ENCODE measurements at places on chromosomes 1 and 21. TPM values are rescaled to one million over a fixed set of nuclear protein-coding genes. Genes with fewer than 3 reads are reported as not detected.

The CD2 gene
- 651 TPM for total RNA-seq

The CRNN gene
- total RNA-seq, result not detected

The SPRR2A gene
- not detected for total RNA-seq

DNA sequence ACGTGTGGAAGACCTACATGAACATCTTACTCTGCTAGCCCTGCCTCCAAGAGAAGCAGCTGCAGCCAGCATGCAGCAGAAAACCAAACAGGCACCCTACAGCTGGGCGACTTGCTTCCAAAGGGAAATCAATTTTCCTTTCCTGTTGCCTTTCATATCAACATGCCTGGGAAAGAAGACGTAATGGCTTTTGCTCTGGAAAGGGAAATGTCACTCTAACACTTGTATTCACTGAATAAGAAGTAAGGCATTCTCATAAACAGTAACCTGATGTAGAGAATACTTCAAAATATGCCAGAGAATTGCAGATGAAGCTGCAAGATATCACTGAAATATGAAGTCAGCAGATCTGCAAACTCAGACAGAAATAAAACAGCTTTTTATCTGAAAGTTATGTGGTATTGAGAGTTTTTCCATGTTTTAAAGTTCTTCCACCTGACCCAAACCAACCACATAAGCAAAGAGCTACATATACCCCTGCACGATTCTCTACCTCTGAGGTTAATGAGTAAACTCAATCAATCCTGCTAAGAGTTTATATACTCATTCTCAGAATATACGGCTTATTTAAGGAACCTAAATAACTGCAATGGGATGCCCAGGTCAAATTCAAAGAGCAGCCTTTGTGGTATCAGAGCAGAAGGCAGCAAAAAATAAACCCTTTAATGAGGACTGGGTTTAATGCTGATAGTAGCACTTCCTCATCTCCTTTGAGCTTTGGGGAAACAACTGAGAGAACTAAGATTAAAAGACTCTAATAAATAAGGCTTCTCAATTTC lies 150.9 kb downstream of the RERE start:
- H3K27me3 ChIP-seq, result no peaks in the 10 kb centered on the region
- H3K27ac ChIP-seq, result peak overlapping the region; percentile 51
- H3K36me3 ChIP-seq, result peaks cover 2% of the 10 kb centered on the region
- no peak overlapping the region for H3K4me3 ChIP-seq
- no peak for DNase-seq

GRCh38 chr1:167718914-167719691 lies 2.7 kb upstream of the MPZL1 start:
- H3K27ac ChIP-seq, result peak overlapping the region; percentile 68
- peaks cover 2% of the 10 kb centered on the region for H3K36me3 ChIP-seq
- peak overlapping the region; percentile 24 for H3K4me3 ChIP-seq
- no peak for DNase-seq

- H3K4me1 ChIP-seq, result peaks cover 31% of the 10 kb centered on the region
- H3K27ac ChIP-seq, result no peak overlapping the region
- DNase-seq, result no peak
- no peak overlapping the region for H3K4me3 ChIP-seq
- no peaks in the 10 kb centered on the region for H3K27me3 ChIP-seq
Measured at GRCh38 chr21:45698493-45699184, 55.1 kb downstream of the PCBP3 start.

The KPRP gene
- not detected for total RNA-seq

The ZBTB18 gene
- 5.7 TPM for total RNA-seq

The C8B gene
- not detected for total RNA-seq

DNA sequence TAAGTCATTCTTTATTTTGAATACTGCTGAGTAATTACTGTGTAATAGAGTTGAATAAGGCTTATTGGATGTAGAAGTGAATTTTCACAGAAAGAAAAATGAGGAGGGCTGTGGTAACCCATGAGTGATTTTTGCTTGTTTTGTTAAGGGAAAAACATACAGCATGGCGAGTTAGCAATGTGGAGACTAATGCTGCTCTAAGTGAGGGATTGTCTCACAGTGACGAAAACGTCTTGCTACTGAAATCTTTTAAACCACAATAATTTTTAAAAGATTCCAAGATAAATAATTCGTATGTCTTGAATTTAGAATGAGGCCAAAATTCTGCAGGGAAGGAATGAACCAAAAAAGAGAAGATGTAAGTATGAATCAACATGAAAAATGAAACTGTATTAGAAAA lies 16.2 kb upstream of the PLA2G4A start:
- H3K4me3 ChIP-seq, result no peak overlapping the region
- DNase-seq, result no peak
- H3K4me1 ChIP-seq, result no peaks in the 10 kb centered on the region
- no peak overlapping the region for H3K27ac ChIP-seq
- no peaks in the 10 kb centered on the region for H3K36me3 ChIP-seq
- H3K27me3 ChIP-seq, result no peaks in the 10 kb centered on the region

The RGL1 gene
- 2.8 TPM for total RNA-seq

DNA sequence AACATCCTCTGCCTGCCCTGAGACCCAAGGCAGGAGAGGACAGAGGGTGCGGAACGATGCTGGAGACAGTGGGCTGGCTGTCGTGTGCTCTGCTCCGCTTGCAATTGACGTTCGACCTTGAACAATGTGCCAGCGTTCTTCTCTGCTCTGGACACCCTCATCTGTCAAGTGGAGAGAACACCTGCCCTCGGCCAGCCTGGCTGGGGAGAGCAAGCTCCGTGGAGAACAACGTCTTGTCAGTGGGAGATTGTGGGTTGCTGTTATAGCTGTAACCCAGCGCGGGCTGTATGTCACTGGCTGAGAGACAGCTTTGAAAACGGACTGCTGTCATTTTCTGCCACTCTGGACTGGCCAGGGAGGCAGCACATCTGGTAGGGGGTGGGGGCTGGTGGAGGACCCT lies 14.7 kb downstream of the KIAA1614 start:
- H3K4me1 ChIP-seq, result no peaks in the 10 kb centered on the region
- no peak for DNase-seq
- H3K27ac ChIP-seq, result no peak overlapping the region
- H3K4me3 ChIP-seq, result no peak overlapping the region

GRCh38 chr1:85048296-85049064 lies at the start of gene MCOLN3:
Gene MCOLN3 (minus strand): TSS chr1:85048500. CDS start chr1:85045360, 3,140 bp downstream.
- peak; percentile 28 for DNase-seq
- peaks cover 5% of the 10 kb centered on the region for H3K36me3 ChIP-seq
- no peak within 1 kb of the TSS for H3K27ac ChIP-seq
- peaks cover 37% of the 10 kb centered on the region for H3K4me1 ChIP-seq
- H3K4me3 ChIP-seq, result peak within 1 kb of the TSS; percentile 83

DNA sequence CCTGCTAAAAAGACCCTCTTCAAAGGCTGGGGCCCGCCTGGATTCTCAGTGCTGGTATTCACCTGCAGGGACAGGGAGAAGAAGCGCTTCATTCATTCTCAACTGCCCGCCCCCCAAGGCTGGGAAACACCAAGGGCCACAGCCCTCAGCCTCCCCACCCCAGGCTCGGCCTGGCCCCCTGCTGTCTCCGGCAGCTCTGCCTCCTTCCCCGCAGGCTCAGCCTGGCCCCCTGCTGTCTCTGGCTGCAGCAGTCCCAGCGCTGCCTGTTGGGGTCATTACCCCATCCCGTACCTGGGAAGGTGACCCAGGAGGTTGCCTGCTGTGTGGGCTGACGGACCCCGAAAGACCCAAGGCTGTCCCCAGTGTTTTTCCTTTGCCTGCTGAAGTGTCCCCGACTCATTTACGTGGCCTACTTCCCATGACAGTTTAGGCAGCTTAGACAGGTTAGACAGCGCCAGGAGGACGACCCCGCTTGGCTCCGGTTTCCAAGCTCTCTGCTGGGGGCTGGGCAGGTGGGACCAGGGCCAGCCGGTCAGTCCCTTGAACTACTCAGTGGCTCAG lies 22.9 kb upstream of the CLSTN1 start:
- H3K4me1 ChIP-seq, result peaks cover 5% of the 10 kb centered on the region
- H3K4me3 ChIP-seq, result no peak overlapping the region
- no peaks in the 10 kb centered on the region for H3K36me3 ChIP-seq
- H3K27me3 ChIP-seq, result peaks cover 11% of the 10 kb centered on the region

The NR1I3 gene
- total RNA-seq, result not detected

The NPL gene
- total RNA-seq, result 6.4 TPM

GRCh38 chr1:201791779-201792173 lies 37.2 kb upstream of the IPO9 start:
- H3K4me1 ChIP-seq, result peaks cover 15% of the 10 kb centered on the region
- no peak overlapping the region for H3K27ac ChIP-seq
- no peak for DNase-seq
- H3K36me3 ChIP-seq, result no peaks in the 10 kb centered on the region
- H3K27me3 ChIP-seq, result peaks cover 4% of the 10 kb centered on the region

The CRYBG2 gene
- 0.83 TPM for total RNA-seq

GRCh38 chr1:2867861-2868260 lies 66.4 kb upstream of the TTC34 start:
- DNase-seq, result no peak
- H3K27ac ChIP-seq, result no peak overlapping the region
- H3K4me3 ChIP-seq, result no peak overlapping the region
- no peaks in the 10 kb centered on the region for H3K36me3 ChIP-seq

- no peak for DNase-seq
- H3K27me3 ChIP-seq, result no peaks in the 10 kb centered on the region
- H3K36me3 ChIP-seq, result peaks cover 33% of the 10 kb centered on the region
- H3K4me3 ChIP-seq, result no peak overlapping the region
Measured at GRCh38 chr1:91526496-91526895, 25.8 kb downstream of the CDC7 start.

GRCh38 chr1:84202126-84202525 lies 58.1 kb downstream of the PRKACB start:
- H3K4me3 ChIP-seq, result no peak overlapping the region
- H3K36me3 ChIP-seq, result peaks cover 43% of the 10 kb centered on the region
- no peaks in the 10 kb centered on the region for H3K27me3 ChIP-seq
- no peak for DNase-seq
- H3K27ac ChIP-seq, result no peak overlapping the region

The NDC1 gene
- 38.2 TPM for total RNA-seq

- no peak overlapping the region for H3K27ac ChIP-seq
- no peak for DNase-seq
- H3K4me1 ChIP-seq, result peaks cover 34% of the 10 kb centered on the region
Measured at GRCh38 chr1:31769720-31770390, 5.7 kb upstream of the ADGRB2 start.

DNA sequence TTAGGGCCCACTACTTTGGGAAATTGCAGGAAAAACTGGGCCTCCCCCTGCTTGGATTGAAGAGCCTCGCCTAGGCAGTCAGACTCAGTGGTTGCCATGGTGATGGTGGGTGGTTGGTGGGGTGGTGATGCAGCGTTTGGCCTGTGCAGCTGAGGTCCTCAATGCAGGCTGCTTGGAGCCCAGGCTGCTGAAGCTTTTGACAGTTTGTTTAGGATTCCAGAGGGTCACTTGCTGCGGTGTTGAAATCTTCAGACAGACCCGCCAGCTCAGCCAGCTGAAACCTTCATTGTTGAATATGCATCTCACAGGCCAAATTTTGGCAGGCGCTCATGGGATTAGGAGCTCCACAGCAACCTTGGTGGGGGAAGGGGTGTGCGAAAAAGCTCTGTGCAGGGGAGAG lies 67.9 kb downstream of the CACNA1E start:
- H3K27me3 ChIP-seq, result peaks cover 6% of the 10 kb centered on the region
- no peak overlapping the region for H3K4me3 ChIP-seq

The CAPN8 gene
- not detected for total RNA-seq

The IL10RB gene
- total RNA-seq, result 21.4 TPM

The FAM72D gene
- 8.7 TPM for total RNA-seq

The TMEM35B gene
- 22.1 TPM for total RNA-seq

GRCh38 chr1:62876535-62876934 lies 92.6 kb downstream of the ATG4C start:
- peaks cover 6% of the 10 kb centered on the region for H3K27me3 ChIP-seq
- no peak for DNase-seq
- H3K4me3 ChIP-seq, result no peak overlapping the region
- H3K36me3 ChIP-seq, result no peaks in the 10 kb centered on the region
- no peaks in the 10 kb centered on the region for H3K4me1 ChIP-seq

DNA sequence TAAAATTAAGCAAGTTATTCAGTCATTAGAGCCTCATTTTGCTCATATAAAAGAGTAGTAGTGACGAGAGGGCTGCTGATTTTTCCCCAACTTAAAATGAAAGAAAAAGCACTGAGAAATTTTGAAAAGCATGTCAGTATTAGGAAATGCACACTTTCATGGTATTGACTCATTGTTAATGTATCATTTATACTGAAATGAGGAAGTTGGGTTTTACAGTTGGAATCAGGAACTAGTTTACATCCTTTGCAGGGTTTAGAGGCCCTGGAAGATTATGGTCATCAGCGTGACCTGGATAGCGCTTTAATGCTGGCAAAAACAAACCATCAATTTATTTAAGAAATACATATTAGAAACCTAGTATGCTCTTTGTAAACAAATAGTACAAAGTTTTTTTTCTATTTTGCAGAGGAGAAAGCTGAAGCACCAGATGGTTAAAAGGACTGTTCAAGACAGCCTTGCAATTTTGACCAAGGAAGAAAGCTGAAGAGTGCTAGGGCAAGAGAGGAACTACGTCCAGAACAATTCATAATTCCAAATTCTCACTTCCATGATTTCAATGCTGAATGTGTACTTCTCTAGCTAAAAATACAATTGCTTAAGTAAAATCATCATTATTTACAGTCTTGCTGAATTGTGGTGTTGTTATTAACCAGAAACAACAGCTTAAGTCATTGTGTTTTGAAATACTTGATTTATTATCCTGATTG lies 94.8 kb upstream of the SGIP1 start:
- H3K4me3 ChIP-seq, result peak overlapping the region; percentile 8
- H3K27me3 ChIP-seq, result no peaks in the 10 kb centered on the region
- peaks cover 48% of the 10 kb centered on the region for H3K4me1 ChIP-seq
- peaks cover 5% of the 10 kb centered on the region for H3K36me3 ChIP-seq
- H3K27ac ChIP-seq, result peak overlapping the region; percentile 69

The C4BPA gene
- not detected for total RNA-seq

- H3K4me3 ChIP-seq, result no peak overlapping the region
- no peaks in the 10 kb centered on the region for H3K4me1 ChIP-seq
- no peak overlapping the region for H3K27ac ChIP-seq
- no peaks in the 10 kb centered on the region for H3K27me3 ChIP-seq
- DNase-seq, result no peak
Measured at GRCh38 chr21:21682172-21682571, 684.0 kb downstream of the NCAM2 start.

- H3K4me1 ChIP-seq, result no peaks in the 10 kb centered on the region
- H3K27ac ChIP-seq, result no peak overlapping the region
- no peaks in the 10 kb centered on the region for H3K36me3 ChIP-seq
- no peaks in the 10 kb centered on the region for H3K27me3 ChIP-seq
- DNase-seq, result no peak
Measured at GRCh38 chr21:26267389-26267788, 96.8 kb upstream of the APP start.
